ENCODE measurements at places on chromosomes 3 and 15.

GRCh38 chr15:99105514-99106341 lies 848 bp downstream of the SYNM start:
- DNase-seq = no peak

DNA sequence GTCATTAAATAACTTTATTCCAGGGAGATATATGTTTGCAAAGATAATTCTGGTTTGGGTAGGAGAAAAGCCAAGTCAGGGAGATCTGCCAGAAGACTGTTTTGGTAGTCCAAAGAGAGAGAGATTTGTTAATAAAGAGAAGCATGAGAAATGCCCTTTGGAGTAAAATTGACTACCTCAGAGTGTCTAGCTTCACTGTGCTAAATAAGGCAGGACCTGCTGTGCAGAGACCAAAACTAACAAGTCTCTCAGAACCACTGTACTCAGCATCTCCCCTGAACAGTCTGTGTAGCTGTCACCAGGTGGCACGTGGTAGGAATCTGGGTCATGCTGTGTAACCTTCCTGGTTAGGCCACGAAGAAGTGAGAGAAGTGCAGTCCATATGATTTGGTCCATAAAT lies 31.6 kb upstream of the SLC35G2 start:
- DNase-seq = peak; percentile 74

DNA sequence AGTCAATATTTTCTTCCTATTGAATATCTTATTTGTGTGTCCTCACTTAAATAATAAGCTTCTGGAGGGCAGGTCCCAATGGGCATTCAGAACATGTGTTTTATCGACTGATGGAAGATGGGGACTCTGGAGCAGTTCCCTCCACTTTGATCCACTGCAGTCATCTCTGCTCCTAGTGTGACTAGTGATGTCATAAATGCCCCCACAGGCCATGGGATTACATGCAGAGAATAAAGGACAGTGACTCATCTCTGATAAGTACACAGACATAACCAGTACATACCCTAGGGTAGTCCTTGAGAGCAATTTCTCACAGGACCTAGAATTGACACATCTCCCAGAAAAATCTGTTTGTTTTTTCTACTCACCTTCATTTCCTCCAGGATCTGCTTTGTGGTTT lies 49.4 kb upstream of the FMN1 start:
- DNase-seq = no peak

- DNase-seq = no peak
Measured at GRCh38 chr15:78617516-78617915, 3.3 kb downstream of the CHRNA3 start.

- DNase-seq = no peak
Measured at GRCh38 chr15:89776274-89777072, at the start of gene MESP2. TSS of gene MESP2 (plus strand) at chr15:89776332. CDS start at chr15:89776358, 26 bp downstream.

GRCh38 chr3:53629402-53629723 lies 135.0 kb downstream of the CACNA1D start:
- no peak for DNase-seq

GRCh38 chr15:68152342-68152741 lies 52.8 kb downstream of the CALML4 start:
- DNase-seq = no peak

- no peak for DNase-seq
Measured at GRCh38 chr15:83809345-83809744, 155.4 kb downstream of the ADAMTSL3 start.

- DNase-seq = peak; percentile 58
Measured at GRCh38 chr3:38519651-38520050, 23.5 kb downstream of the EXOG start.

DNA sequence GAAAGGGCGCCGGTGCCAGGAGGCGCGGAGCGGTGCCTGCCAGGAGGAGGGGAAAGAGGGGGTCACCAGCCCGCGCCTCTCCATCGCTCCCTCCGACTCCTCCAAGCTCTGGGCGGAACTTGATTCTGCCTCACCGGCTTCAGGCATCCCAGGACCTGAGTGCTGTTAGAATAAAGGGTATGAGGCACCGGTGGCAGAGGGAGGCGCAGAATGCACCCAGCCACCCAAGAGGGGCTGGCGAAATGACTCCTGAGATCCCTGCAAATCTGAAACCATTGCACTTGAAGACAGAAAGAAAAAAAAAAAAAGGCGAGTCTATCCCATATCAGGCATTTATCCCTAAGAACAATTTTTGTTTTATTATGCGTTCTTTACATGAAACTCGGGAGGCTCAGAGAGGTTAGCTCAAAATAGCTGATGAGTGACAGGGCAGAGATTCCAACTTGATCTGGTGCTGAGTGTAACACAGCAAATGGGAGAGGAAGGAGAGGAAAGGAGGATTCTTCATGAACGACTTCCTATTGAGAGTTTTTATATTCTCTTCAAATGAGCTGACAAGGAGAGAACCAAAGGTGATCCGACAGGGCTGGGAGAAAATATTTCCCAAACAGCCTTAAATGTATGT lies 157.0 kb upstream of the FRMD4B start:
- DNase-seq = no peak

DNA sequence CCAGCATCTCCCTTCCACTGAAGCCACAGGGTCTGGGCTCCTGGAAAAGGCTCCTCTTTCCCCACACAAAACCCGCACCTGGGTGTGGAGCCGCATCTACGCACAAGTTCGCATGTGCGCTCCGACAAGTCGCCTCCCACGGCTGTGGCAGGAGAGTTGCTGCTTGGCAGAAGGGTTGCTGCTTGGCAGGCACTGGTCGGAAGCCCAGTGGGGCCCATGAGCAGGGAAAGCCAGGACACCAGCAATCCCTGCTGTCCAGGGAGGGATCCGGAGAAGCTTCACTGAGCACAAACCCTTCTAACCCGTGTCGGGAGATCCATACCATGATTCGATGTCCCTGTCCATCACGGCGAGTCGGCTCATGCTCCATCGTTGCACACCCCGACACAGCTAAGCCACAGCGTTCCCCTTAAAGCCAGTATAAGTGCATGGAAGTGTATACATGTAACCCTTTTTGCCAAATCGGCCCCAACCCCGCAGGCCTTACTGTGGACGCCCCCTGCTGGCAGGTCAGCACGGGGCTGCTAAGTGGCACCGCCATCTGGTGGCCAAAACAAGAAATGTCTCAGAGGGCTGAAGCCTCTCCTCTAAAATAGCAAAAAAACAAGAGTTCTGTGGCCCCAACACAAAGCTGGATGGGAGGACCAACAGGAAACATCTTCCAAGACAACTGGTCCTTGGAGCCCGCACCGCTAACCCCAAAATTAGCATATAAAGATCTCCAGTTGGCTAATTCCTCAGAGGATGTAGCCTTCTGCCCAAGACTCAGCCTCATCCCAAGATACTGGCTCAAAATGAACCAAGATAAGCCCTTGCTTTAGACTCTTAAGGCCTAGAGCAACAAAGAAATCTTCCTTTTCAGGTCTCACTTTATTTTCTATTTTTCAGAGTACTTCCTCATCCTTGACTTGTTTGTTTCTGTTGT lies 8.3 kb downstream of the ANKRD63 start:
- DNase-seq = peak; percentile 83
